ENCODE measurements at places on chromosomes 1 and 21. TPM values are rescaled to one million over a fixed set of nuclear protein-coding genes. Genes with fewer than 3 reads are reported as not detected.

LHX8 gene
- total RNA-seq, result not detected

KCNA3 gene
- not detected for total RNA-seq

EVA1B gene
- total RNA-seq, result 423 TPM

DNM3 gene
- total RNA-seq, result under 0.01 TPM

LCE1E gene
- not detected for total RNA-seq

NPR1 gene
- 46.2 TPM for total RNA-seq

S1PR1 gene
- 3.5 TPM for total RNA-seq

SZT2 gene
- 13.6 TPM for total RNA-seq

OR4F29 gene
- not detected for total RNA-seq

ABCG1 gene
- total RNA-seq, result 1.6 TPM

CDK11A gene
- total RNA-seq, result 7.3 TPM

BRDT gene
- not detected for total RNA-seq

SORT1 gene
- 5.6 TPM for total RNA-seq

SYCP1 gene
- total RNA-seq, result not detected

CELA2A gene
- total RNA-seq, result not detected

MROH9 gene
- not detected for total RNA-seq

S100A7 gene
- not detected for total RNA-seq

SPRR2G gene
- not detected for total RNA-seq

CD2 gene
- not detected for total RNA-seq
